ENCODE measurements at places on chromosomes 6 and 20.

GRCh38 chr6:81172056-81172740 lies 580.3 kb downstream of the TENT5A start:
- no peak for DNase-seq

- DNase-seq: peak; percentile 52
Observed at GRCh38 chr6:55953335-55953734, 77.9 kb upstream of the BMP5 start.

- DNase-seq: no peak
Observed at GRCh38 chr20:25116739-25117458, 35.0 kb upstream of the VSX1 start.

DNA sequence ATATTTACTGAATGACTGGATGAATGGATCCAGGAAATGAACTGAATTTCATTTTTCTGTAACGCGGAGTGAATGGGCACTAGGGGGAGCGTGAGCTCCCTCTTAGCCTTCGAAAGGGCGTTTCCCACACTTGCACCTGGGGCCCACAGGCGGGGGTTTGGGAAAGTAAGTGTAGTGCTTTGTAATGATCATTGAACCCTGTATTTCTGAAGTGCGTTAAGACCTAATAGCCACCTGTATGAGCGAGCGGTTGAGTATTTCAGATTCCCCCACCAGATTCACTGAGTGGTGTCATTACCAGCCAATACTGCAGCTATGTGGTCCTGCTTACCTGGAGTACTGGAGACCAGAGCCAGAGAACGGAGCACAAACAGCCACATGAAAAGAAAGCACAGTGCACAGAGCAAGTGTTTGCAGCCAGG lies 10.5 kb downstream of the SYTL3 start:
- no peak for DNase-seq

- no peak for DNase-seq
Observed at GRCh38 chr6:118748311-118749062, 97.1 kb upstream of the CEP85L start.

- no peak for DNase-seq
Observed at GRCh38 chr20:39855056-39855455, 834.0 kb downstream of the MAFB start.

DNA sequence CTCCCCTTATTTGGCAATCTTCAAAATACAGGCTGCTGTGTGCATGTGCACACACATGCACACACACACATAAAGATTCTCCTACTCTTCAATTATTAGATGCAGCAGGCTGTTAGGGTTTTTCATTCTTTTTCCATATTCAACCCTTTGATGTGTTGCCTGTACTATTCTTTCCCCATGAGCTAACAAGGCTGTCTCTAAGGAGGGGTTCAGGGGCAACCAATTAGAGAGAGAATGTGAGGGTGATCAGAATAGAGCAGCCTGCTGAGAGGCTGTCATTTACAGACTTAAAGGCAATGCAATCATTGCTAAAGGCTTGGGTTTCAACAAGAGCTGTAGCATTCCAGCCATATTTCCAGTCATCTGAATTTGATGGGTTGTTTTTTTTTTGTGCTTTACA lies 467.4 kb upstream of the ID4 start:
- no peak for DNase-seq

DNA sequence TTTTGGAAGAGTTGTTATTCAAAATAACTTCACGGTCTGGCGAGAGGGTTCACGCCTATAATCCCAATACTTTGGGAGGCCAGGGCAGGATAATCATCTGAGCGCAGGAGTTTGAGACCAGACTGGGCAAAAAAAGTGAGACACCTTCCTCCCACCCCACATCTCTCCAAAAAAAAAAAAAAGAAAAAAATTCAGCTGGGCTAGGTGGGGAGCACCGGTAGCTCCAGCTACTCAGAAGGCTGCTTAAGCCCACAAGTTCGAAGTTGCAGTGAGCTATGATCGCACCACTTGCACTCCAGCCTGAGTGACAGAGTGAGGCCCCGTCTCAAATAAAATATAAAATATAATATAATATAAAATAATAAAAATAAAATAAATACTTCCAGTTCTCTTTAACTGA lies 10.4 kb downstream of the OR2B2 start:
- no peak for DNase-seq

DNA sequence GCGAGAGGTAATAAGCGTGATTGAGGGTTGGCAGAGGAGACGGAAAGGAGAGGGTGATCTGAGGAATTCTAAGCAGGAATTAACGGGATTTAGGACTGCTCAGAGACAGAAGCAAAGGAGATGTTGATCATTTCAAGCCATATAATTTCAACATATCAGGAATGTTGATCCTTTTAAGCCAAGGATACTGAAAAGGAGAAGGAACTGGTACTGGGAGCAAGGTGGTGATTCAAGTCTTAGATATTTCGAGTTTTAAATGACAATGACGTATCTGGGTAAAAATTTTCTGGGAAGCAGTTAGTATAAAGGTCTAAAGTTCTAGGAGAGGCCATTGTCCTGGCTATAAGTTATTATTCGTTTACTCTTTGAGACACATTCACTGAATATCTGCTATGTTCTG lies 91.3 kb upstream of the OGFRL1 start:
- peak; percentile 72 for DNase-seq

GRCh38 chr6:110786271-110786670 lies 29.0 kb downstream of the CDK19 start:
- no peak for DNase-seq

DNA sequence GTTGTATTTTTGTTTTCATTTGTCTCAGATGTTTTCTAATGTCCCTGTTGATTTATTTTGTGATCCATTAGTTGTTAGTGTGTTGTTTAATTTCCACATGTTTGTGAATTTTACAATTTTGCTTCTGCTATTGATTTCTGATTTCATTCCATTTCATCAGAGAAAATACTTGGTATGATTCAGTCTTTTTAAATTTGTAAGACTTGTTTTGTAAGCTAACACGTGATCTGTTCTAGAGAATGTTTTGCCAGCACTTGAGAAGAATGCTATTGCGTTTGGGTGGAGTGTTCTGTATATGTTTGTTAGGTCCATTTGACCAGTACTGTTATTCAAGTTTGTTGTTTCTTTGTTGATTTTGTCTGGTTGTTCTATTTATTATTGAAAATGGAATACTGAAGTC lies 53.9 kb downstream of the KIZ start:
- DNase-seq: peak; percentile 63

DNA sequence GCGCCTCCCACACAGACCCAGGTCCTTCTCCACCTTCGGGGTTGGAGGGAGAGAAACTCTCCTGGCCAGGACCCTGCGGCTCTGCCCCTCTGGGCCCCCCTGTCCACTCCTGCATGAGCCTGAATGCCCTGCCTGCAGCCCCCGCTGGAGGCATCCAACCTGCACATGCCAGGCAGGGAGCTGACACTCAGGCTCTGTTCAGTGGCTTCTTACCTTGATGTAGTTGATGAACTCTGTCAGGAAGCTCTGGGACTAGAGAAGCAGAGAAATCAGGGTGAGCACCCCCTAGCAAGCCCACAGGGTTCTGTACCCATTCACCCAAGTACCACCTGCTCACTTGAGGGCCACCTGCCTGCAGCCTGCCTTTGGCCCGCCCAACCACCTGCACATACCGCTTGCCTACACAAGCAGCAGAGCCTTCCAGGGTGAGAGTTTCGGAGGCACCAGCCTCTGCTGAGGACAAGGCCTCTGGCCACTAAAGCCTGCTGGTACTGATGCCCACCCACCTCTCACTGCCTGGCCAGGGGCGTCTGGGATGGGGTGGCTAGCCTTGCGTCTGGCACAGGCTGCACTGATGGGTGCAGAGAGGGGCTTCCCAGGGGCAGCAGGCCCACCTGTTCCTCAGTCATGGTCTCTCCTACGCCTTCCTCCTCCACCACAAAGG lies 9.7 kb downstream of the DDRGK1 start:
- no peak for DNase-seq

- DNase-seq: no peak
Observed at GRCh38 chr6:109059153-109059552, 35.5 kb downstream of the SESN1 start.

All from AG09309 (cell line).